Vagina (tissue), 2 donors: ENCODE measurements at places on chromosomes 16 and 17. TPM values are rescaled to one million over a fixed set of nuclear protein-coding genes. Genes with fewer than 3 reads are reported as not detected.

GRCh38 chr17:50904518-50905459 lies 38.6 kb upstream of the TOB1 start:
- H3K27ac ChIP-seq = peak overlapping the region; percentile 95
- no peaks in the 10 kb centered on the region for H3K27me3 ChIP-seq
- H3K4me1 ChIP-seq = peaks cover 42% of the 10 kb centered on the region

DNA sequence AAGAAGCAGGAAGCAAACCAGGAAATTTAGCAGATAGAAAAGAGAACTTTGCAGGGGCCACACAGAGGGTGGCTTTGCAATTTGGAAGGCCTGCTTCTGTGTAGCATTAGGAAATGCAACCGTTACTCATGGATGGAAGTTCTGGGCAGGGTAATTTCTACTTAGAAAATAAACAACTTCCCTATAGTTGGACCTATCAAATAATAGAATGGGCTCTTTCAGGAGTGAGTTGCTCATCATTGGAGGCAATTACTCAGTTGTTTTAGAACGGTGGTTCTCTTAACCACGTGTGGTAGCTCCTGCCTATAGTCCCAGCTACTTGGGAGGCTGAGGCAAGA lies 25.8 kb upstream of the HS3ST2 start:
- H3K4me3 ChIP-seq = no peak overlapping the region
- H3K27me3 ChIP-seq = no peaks in the 10 kb centered on the region

GRCh38 chr16:14562691-14563491 lies 67.2 kb downstream of the PARN start:
- no peaks in the 10 kb centered on the region for H3K27me3 ChIP-seq
- no peak for DNase-seq
- no peaks in the 10 kb centered on the region for H3K36me3 ChIP-seq
- H3K4me3 ChIP-seq = no peak overlapping the region
- H3K4me1 ChIP-seq = peaks cover 21% of the 10 kb centered on the region
- no peak overlapping the region for H3K27ac ChIP-seq

GRCh38 chr16:68884861-68885720 lies 41.8 kb downstream of the TANGO6 start:
- no peaks in the 10 kb centered on the region for H3K27me3 ChIP-seq
- no peak for DNase-seq
- no peaks in the 10 kb centered on the region for H3K36me3 ChIP-seq
- H3K27ac ChIP-seq = no peak overlapping the region

DNA sequence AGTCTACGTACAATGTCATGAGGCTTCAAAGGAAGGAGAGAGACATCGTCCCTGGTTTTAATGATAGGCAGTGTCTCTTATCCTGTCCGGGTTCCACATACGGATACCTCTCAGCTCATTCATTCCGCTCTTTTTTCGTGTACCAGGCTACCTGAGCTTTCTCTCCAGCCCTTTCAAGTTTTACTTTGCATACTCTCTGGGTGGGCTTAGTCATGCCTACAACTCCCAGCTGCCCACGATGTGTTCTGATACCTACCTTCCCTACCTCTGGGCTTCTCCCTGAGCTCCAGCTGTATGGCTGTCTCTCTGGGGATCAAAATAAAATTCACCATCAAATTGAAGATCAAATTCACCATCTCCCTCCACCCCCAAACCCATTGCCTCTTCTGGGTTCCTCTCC lies 354.0 kb upstream of the EEF2KMT start:
- DNase-seq = no peak
- no peak overlapping the region for H3K27ac ChIP-seq
- H3K27me3 ChIP-seq = no peaks in the 10 kb centered on the region
- no peak overlapping the region for H3K4me3 ChIP-seq
- H3K36me3 ChIP-seq = no peaks in the 10 kb centered on the region

GRCh38 chr17:77768248-77768852 lies 190.2 kb upstream of the TNRC6C start:
- H3K27me3 ChIP-seq = no peaks in the 10 kb centered on the region
- H3K27ac ChIP-seq = no peak overlapping the region
- no peak overlapping the region for H3K4me3 ChIP-seq
- no peak for DNase-seq
- H3K4me1 ChIP-seq = no peaks in the 10 kb centered on the region

DNA sequence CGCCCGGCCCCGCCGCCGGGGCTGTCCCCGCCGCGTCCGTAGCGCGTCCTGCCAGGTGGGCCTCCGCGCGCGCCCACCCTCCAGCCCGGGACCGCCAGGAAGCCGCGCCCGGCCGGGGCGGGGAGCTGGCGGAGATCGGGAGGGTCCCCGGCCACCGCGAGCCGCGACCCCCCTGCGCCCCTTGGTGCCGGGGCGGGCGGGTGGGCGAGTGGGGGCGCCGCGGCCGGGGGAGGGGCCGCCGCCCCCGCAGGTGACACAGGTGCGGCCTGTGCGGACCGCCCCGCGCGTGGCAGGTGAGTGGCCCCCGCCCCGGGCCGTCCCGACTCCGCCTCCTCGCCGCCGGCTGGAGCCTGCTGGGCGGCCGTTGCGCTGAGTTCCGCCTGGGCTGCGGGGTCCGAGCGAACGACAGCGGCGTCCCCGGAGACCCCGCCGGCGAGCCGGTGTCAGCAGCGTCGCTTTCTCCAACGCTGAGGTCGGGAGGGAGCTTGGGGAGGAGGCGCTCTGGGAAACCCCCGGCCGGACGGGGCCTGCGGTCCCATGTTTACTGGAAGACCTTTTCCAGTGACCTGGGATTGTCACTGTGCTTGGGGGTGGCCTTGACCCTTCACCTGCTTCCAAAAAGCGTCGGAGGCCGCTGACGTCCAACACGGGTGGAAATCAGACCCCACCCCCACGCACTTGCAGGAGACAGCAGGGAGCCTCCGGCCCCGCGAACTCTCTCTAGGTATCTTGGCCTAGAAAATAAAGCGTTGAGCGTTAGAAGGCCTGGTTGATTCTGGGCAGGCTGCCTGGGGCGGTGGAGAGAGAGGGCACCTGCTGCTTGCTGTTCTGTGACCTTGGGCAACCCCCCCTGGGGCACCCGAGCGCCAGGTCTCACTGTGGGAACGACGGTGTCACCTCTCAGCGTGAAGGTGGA lies 542 bp downstream of the KLHL36 start:
- no peaks in the 10 kb centered on the region for H3K27me3 ChIP-seq
- H3K27ac ChIP-seq = peak overlapping the region; percentile 86
- peak overlapping the region; percentile 98 for H3K4me3 ChIP-seq
- no peaks in the 10 kb centered on the region for H3K36me3 ChIP-seq

GRCh38 chr17:27319541-27320221 lies 25.8 kb downstream of the WSB1 start:
- no peaks in the 10 kb centered on the region for H3K27me3 ChIP-seq
- H3K36me3 ChIP-seq = peaks cover 31% of the 10 kb centered on the region
- H3K27ac ChIP-seq = peak overlapping the region; percentile 50

GRCh38 chr16:53784291-53784690 lies 80.3 kb downstream of the FTO start:
- no peak for DNase-seq
- no peak overlapping the region for H3K27ac ChIP-seq
- peaks cover 39% of the 10 kb centered on the region for H3K4me1 ChIP-seq
- H3K4me3 ChIP-seq = no peak overlapping the region

- H3K4me3 ChIP-seq = no peak overlapping the region
- H3K4me1 ChIP-seq = peaks cover 33% of the 10 kb centered on the region
- H3K36me3 ChIP-seq = no peaks in the 10 kb centered on the region
- DNase-seq = no peak
- no peaks in the 10 kb centered on the region for H3K27me3 ChIP-seq
- H3K27ac ChIP-seq = no peak overlapping the region
These were observed 10.2 kb downstream of the RSPRY1 start for GRCh38 chr16:57196286-57196685.

DNA sequence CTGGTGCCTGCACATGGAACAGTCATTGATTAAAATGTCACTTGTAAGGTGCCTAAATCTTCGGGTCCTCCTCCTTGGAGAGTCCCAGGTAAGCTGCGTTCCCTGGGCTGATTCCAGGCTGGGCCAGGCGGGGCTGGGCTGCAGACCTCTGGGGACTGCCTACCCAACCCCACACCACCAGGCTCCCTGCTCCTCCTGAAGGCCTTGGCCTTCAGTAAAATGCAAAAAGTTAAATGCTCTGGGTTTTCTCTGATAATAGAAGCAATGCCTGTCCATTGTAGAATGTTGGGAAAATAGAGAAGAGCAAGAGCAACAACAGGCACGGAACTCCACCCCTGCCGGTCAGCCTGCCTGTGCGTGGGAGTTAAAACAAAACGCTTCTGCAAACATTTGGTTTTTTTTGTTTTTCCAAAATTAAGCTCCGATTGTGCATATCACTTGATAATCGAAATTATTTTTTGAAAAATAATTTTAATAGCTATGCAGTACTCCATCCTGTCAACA lies 363.9 kb downstream of the SEC14L1 start:
- H3K27ac ChIP-seq = no peak overlapping the region
- no peak overlapping the region for H3K4me3 ChIP-seq
- DNase-seq = no peak
- no peaks in the 10 kb centered on the region for H3K4me1 ChIP-seq

GRCh38 chr16:23071196-23072083 lies 77.8 kb downstream of the USP31 start:
- H3K4me1 ChIP-seq = peaks cover 19% of the 10 kb centered on the region
- H3K36me3 ChIP-seq = peaks cover 3% of the 10 kb centered on the region
- H3K27me3 ChIP-seq = no peaks in the 10 kb centered on the region
- H3K27ac ChIP-seq = peak overlapping the region; percentile 43
- DNase-seq = no peak

DNA sequence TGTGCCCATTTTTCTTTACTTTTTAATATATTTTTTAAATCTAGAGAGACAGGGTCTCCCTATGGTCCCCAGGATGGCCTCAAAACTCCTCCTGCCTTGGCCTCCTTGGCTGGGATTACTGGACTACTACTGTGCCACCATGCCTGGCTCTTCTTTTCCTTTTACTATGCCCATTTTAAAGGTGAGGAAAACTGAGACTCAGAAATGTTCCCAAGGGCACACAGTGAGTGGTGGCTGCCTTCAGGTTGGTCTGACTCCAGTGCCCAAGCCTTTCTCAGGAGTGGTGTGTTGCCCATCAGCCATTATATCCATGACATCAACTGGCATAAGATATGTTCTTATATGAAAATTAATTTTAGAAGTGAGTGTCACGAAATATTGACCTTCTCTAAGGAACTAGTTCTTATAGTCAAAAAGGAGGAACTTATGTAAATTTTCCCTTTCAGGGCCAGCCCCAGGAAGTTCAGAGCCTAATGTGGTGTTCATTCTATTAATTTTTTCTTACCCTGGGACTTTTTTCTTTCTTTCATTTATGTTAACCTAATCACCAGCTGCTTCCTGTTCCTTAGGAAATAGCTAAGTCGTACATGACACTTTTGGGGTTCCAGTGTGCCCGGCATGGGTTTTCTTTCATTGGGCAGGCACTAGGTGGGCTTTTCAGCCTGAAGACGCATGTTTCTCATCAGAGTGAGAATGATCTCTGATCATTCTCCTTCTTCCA lies 17.9 kb upstream of the SPN start:
- no peaks in the 10 kb centered on the region for H3K4me1 ChIP-seq
- no peaks in the 10 kb centered on the region for H3K36me3 ChIP-seq
- H3K27ac ChIP-seq = no peak overlapping the region
- no peaks in the 10 kb centered on the region for H3K27me3 ChIP-seq
- DNase-seq = no peak
- no peak overlapping the region for H3K4me3 ChIP-seq

GRCh38 chr17:27559506-27560481 lies 71.2 kb upstream of the LGALS9 start:
- no peak for DNase-seq
- H3K27me3 ChIP-seq = no peaks in the 10 kb centered on the region
- peak overlapping the region; percentile 71 for H3K27ac ChIP-seq

DNA sequence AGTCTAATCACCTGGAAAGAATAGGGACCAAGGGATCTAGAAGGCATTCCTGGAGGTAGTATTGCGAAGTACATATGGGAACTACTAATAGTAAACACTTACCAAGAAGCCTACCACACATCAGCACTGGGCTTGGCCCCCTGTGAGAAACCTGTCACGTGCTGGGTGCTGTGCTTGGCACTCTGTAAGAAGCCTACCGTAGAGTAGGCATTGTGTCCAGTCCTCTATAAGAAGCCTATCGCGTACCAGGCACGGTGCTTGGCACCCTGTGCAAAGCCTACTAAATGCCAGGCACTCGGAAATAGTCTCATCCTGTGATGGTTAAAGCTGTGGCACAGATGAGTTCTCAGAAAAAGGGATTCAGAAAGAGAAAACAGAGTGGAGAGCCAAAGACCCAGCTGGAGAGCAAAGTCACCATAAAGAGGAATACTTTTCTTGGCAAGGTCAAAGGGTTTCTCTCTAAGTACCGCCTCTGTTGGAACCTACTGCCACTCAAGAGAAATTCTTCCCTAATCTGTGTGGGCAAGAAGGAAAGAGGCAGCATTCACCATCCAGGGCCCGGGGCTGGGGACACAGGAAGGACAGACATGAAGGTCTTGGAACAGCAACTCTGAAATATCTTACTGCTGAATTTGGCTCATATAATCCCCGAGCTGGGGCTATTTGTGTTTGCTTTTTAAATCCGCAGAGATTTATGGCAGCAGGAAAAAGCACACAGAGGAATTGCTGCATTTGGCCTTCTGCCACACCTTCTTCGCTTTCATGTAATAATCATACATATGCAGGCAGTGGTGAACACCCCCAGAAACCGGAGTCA lies 81.8 kb downstream of the VAT1L start:
- H3K4me3 ChIP-seq = no peak overlapping the region
- no peaks in the 10 kb centered on the region for H3K36me3 ChIP-seq
- peaks cover 8% of the 10 kb centered on the region for H3K4me1 ChIP-seq
- H3K27ac ChIP-seq = no peak overlapping the region
- no peaks in the 10 kb centered on the region for H3K27me3 ChIP-seq

DNA sequence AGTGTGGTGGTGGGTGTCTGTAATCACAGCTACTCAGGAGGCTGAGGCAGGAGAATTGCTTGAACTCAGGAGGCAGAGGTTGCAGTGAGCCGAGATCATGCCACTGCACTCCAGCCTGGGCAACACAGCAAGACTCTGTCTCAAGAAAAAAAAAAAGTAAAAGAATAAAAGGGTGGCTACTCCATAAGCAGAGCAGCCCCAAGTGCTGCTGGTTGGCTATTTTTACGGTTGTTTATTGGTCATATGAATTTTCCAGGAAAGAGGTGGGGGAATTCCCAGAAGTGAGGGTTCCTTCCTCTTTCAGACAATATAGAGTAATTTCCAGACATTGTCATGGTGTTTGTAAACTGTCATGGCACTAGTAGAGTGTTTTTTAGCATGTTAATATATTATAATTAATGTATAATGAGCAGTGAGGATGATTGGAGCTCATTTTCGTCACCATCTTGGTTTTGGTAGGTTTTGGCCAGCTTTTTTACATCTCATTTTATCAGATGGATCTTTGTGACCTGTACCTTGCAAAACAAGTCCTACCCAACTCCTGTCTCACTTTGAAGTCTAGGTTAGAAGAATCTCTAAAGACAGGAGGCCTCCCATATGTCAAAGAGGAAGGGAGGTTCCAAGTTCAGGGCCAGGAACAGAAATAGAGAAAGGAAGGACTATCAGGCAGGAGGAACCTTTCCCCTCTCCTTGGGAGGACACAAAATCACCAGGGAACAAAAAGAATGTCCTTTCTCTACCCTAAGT lies 39.1 kb downstream of the HOXB1 start:
- no peak for DNase-seq
- H3K27ac ChIP-seq = no peak overlapping the region
- peaks cover 12% of the 10 kb centered on the region for H3K4me1 ChIP-seq
- H3K36me3 ChIP-seq = no peaks in the 10 kb centered on the region
- no peaks in the 10 kb centered on the region for H3K27me3 ChIP-seq
- no peak overlapping the region for H3K4me3 ChIP-seq

- H3K4me3 ChIP-seq = no peak overlapping the region
- no peaks in the 10 kb centered on the region for H3K4me1 ChIP-seq
- no peaks in the 10 kb centered on the region for H3K36me3 ChIP-seq
- H3K27me3 ChIP-seq = no peaks in the 10 kb centered on the region
- no peak overlapping the region for H3K27ac ChIP-seq
These were observed 73.0 kb downstream of the OR1D5 start for GRCh38 chr17:2990396-2990795.

The TMEM220 gene
- total RNA-seq = 10.3 TPM

The RCVRN gene
- 0.49 TPM for total RNA-seq

The KRTAP3-2 gene
- not detected for total RNA-seq

The MYH13 gene
- total RNA-seq = not detected

The CA7 gene
- total RNA-seq = not detected

The CCDC92B gene
- total RNA-seq = 0.25 TPM

The PLD6 gene
- 0.74 TPM for total RNA-seq
